ENCODE measurements at places on chromosomes 4 and X.

- H3K36me3 ChIP-seq = no peaks in the 10 kb centered on the region
- H3K27ac ChIP-seq = no peak overlapping the region
- no peak overlapping the region for H3K4me3 ChIP-seq
Observed at GRCh38 chr4:91527056-91527455, 776.7 kb upstream of the GRID2 start.

GRCh38 chr4:61831987-61832386 is 631.9 kb downstream of the ADGRL3 start:
- no peak overlapping the region for H3K27ac ChIP-seq
- H3K4me1 ChIP-seq = no peaks in the 10 kb centered on the region
- no peak overlapping the region for H3K4me3 ChIP-seq
- no peak for DNase-seq

DNA sequence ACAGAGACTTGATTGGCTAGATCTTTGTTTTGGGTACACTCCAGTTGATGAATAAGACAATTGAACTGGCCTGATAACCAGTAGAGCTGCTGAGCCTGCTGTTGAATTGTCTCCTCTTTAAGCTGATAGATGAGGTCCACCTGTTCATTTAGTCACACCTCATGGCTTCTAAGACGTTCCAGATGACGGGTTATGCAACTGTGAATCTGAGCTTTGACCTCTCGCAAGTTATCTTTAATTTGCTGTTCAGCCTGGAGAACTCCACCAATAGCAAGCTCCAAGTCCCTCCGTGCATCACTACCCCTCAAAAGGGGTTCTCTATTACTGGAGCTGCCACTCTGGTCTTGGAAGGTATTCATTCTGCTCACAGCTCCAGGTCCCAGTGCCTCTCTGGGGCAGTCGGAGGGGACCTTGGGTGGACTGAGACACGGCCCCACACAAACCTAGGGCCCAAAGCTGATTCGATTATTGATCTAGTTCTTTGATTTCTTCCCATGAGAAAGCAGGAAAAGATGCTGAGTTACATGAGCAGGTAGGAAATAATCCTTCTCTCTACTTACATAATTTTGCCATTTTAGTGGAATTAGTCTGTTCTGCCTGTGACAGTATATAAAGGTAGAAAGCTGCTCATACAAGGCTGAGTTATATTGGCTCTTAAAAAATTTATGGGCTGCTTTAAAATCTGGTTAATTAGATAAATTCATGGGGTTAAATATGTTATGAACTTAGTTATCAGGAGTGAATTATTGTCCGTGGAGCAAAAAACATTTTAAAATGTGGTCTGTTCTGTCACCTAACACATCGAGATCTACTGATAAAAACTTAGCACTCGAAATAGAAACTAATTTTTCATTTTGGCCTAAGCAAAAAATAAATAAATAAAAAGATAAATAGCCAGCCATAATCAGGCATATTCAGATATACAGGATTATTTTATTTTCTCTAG is 6.8 kb downstream of the MMAA start:
- H3K36me3 ChIP-seq = no peaks in the 10 kb centered on the region
- no peak overlapping the region for H3K4me3 ChIP-seq
- no peaks in the 10 kb centered on the region for H3K4me1 ChIP-seq
- no peak overlapping the region for H3K27ac ChIP-seq

GRCh38 chr4:20474119-20474518 is 222.4 kb downstream of the SLIT2 start:
- no peak for DNase-seq
- H3K4me3 ChIP-seq = no peak overlapping the region
- H3K4me1 ChIP-seq = no peaks in the 10 kb centered on the region
- H3K27me3 ChIP-seq = no peaks in the 10 kb centered on the region
- no peaks in the 10 kb centered on the region for H3K36me3 ChIP-seq

DNA sequence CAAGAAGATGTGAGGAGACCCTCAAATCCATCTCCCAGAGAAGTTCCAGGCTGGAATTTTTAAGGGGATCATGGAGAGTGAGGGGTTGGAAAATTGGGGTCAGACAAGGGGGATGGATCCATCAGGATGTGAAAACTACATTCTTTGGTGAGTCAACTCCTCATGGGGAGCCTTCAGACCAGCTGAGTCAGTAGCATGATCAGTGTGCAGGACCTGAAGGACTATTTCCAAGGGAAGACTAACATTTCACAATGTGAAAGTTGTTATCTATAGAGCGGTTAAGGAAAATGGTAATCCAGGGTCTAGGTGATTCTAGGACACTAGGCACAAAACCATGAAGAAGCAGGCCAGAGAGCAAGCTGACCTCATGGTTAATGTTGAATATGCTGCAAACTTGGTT is 38.6 kb upstream of the CEP135 start:
- H3K27ac ChIP-seq = no peak overlapping the region
- peaks cover 12% of the 10 kb centered on the region for H3K36me3 ChIP-seq
- DNase-seq = no peak
- no peaks in the 10 kb centered on the region for H3K4me1 ChIP-seq
- H3K4me3 ChIP-seq = no peak overlapping the region

DNA sequence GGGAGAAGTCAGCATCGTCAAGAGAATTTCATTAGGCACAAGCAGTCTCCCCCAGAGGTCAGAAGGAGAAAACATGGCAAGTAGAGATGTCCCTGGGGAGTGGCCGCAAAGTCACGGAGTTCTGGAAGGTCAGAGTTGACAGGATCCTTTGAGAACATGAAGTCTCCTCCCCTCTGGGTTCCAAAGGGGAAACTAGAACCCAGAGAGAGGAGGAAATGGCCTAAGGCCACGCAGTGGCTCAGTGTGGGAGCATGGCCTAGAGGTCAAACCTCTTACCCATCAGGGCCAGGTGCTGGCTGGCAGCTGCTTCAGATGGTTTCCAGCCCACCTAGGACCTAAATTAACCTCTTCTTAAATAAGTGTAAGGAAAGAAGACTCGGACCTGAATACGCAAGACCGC is 884 bp downstream of the IDH3G start:
- H3K27me3 ChIP-seq = no peaks in the 10 kb centered on the region
- H3K36me3 ChIP-seq = peaks cover 28% of the 10 kb centered on the region
- no peak for DNase-seq
- peak overlapping the region; percentile 73 for H3K4me3 ChIP-seq
- peak overlapping the region; percentile 95 for H3K27ac ChIP-seq
- no peaks in the 10 kb centered on the region for H3K4me1 ChIP-seq

GRCh38 chr4:184645904-184646610 is 3.2 kb downstream of the CASP3 start:
- peaks cover 11% of the 10 kb centered on the region for H3K36me3 ChIP-seq
- H3K4me3 ChIP-seq = no peak overlapping the region
- DNase-seq = no peak
- H3K27me3 ChIP-seq = no peaks in the 10 kb centered on the region
- H3K4me1 ChIP-seq = peaks cover 5% of the 10 kb centered on the region

All from heart left ventricle (tissue), 16 donors.